ENCODE measurements at places on chromosomes 12 and 14. TPM values are rescaled to one million over a fixed set of nuclear protein-coding genes. Genes with fewer than 3 reads are reported as not detected.

Gene PAH
- total RNA-seq, result 2.2 TPM

Gene NOVA1
- total RNA-seq, result 18.9 TPM

Gene GLIPR1L1
- total RNA-seq, result not detected

Gene KLC1
- total RNA-seq, result 179 TPM

Gene C14orf180
- total RNA-seq, result 1.7 TPM

Gene GARIN6
- not detected for total RNA-seq

Gene TRIM9
- total RNA-seq, result 1.7 TPM

Gene MIP
- total RNA-seq, result not detected

Gene SLC7A8
- 58.5 TPM for total RNA-seq

Gene KLRD1
- total RNA-seq, result 7.8 TPM

Gene KRT77
- total RNA-seq, result not detected

GRCh38 chr14:61218767-61219166, 62.4 kb downstream of the TMEM30B start:
- DNase-seq, result no peak

DNA sequence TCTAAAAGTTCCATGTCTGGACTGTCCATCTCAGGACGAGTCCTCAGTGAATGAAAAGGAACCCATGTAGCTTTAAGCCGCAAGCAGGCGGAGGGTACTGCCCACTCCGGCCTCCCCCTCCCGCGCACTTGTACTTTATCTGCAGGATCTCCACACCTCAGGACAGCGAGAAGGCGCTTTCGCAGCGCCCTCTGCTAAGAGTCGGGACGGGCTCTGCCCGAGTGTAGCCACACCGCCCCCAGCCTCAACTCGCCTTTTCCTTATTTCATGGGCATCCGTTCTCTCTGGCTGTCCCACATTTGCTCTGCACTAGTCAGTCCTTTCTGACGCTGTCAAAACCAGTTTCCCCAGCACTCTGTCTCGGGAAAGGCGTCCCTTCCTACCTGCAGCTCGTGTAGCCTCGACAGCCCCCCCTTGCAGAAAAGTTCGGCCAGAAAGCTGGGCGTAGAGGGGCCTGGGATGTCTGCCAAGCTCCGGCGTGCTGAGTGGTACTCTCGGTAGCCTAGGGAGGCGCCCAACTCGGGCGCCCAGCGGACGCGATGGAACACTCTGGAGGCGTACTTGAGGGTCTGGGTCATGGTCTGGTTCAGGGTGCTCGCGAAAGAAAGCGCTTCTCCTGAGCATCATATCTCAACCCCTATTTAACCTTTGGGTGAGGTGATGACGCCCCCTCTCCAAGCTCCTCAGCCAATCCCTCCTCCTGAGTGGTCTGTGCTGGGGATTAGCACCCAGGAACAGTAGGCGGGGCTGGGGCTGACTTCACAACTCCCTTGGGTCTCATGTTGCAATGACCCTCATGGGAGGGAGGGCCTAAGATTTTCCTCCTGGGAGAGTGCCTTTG, at the start of gene CYP27B1:
Gene CYP27B1, minus strand, starts transcription at position 615 of the 841 bp plus-strand sequence. Its CDS starts 37 bp downstream, at position 578.
- DNase-seq, result no peak

DNA sequence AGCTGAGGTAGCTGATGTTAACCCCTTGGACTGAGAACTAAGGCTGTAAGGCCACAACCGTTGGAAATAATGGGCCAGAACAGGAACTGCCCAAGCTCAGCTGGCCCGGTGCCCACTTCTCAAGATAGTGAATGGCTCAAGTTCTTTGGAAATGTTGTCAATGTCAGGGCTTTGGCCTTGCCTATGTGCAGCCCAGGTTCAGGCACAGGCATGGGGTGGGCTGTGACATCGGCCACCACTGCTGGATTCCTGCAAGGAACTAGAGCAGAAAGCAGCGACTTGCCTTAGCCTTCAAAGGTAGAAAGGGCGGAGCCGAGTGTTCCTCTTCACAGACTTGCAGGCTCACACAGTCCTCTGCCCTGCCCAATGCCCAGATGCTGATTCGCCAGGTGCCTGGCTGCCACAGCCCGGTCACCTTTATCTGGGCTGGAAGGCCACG, 291.2 kb downstream of the ZFP36L1 start:
- peak; percentile 66 for DNase-seq

DNA sequence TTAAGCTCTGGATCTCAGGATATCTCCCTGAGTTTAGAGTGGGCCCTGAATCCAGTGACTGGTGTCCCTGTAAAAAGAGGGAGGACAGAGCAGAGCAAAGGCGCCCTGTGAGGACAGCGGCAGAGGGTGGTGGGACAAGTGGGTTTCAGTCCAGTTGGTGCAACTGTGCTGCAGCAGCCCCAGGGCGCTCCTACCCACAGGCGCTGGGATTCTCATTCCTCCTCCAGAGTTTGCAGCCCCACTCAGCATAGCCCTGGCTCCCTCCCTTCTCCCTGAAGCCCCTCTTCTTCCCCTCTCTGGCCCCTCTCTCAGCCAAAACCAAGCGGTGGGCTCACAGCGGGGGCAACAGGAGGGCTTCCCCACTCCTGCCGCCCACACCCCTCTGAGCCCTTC, 1.6 kb downstream of the TMEM179 start:
- DNase-seq, result no peak

GRCh38 chr14:39417014-39417413, 15.2 kb downstream of the FBXO33 start:
- no peak for DNase-seq

DNA sequence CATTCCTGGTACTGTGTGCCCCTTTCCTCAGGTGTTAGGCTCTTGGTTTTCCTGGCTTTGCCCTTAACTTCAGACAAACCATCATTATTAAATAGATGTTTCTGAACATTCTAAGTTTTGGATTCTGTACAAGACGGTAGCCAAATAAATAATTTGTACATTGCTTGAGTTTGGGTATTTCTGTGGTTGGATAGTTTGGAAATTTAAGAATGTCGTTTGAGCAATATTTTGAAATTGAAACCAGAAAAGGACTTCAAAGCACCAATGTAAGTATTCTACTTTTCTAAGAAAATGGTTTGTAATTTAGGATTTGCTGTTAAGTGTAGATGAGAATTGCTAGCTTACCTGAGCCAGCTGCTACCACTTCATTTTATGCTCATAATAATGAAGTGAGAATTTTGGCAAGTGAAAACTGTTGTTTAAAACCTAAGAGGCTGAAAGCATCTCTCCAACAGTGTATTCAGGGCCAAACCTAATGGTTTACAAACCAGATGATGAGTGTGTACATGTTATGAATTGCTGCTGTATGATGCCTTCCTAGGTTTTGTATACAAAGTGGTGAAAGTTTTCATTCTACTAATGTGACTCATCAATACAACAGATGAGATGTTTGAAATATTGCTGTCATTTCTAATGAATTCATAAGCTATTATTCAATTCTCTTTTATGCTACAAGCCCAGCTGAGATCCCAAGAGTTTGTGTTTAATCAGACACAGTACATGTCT, 181.5 kb upstream of the PRKD1 start:
- no peak for DNase-seq

DNA sequence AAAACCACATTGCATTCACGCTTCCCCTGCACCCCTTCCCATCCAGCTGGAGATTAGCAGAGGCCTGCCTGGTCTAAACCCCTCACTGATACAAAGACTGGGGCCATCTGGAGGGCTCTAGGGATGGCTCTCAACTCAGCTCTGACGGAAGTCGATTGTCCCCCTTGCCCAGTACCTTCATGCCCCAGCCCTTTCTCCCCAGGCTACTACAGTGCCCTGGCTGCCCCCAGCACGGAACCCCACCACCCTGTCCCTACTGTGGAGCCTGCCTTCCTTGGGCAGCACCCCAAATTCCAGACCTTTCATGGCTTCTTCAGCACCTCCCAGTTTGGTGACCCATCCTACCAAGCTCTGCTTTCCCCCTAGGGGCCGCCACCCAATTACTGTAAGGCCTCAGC, 25.6 kb downstream of the ZFP36L1 start:
- DNase-seq, result no peak

GRCh38 chr14:36659010-36659821, 2.4 kb upstream of the PAX9 start:
- DNase-seq, result no peak

GRCh38 chr12:91417650-91418049, 235.0 kb upstream of the DCN start:
- DNase-seq, result no peak

GRCh38 chr14:32186248-32186647, 15.6 kb upstream of the RNU6-7 start:
- no peak for DNase-seq

DNA sequence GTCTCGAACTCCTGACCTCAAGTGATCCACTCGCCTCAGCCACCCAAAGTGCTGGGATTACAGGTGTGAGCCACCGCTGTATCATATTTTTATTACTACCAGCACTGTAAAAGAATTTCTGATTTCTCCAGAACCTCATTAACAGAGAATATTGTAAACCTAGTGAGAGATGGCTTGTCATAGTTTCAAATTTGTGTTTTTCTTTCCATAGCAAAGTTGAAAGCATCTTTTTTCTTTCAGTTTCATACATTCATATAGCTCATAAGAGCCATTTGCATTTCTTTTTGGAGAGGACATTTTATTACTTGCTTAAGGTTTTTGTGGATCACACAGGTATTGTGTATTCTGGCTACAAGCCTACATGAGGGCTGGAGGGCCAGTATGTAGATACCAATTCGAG, 58.0 kb downstream of the MIS18BP1 start:
- no peak for DNase-seq

- no peak for DNase-seq
These were observed 164.2 kb downstream of the CHST11 start for GRCh38 chr12:104620837-104621531.

DNA sequence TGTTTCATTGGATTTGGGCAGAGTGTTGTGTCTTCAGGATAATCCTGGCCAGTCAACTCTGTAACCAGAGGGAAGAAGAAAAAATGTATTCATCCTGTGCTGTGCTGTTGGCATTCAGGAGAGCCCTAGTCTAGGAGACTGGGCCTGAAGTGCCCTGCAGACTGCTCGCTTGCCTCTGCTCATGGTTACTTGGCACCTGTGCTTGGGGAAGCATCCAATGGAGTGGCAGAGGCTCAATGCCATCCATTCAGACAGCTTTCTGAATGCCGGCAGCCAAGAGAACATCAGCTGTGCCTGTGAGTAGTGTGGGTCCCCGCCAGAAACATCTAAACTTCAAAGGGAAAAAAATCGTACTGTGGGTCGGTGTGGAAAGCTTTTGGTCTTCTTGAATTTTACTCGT, 124.2 kb downstream of the SRGAP1 start:
- DNase-seq, result no peak

DNA sequence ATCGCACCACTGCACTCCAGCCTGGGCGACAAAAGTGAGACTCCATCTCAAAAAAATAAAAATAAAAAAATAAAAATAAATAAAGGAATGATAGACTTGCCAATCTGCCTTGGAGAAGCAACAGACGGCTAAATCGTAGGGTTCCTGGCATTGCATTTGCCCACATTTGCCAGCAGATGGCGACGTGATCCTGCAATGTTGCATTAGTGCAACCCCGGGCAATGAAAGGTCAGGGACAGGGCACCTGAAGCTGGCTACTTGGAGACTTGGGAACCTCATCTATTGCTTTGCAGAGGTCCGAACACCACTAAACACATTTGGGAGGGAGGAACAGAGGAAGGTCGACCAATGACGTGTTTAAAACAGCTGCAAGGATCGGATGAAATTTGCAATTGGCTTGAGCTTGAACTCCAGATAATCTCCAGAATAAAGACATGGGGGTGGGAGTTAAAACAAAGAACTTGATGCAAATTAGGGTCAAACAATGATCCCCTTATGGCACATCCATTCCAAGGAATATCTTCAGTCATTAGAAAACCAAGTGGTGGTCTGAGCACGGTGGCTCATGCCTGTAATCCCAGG, 34.6 kb downstream of the SPRING1 start:
- DNase-seq, result peak; percentile 64

DNA sequence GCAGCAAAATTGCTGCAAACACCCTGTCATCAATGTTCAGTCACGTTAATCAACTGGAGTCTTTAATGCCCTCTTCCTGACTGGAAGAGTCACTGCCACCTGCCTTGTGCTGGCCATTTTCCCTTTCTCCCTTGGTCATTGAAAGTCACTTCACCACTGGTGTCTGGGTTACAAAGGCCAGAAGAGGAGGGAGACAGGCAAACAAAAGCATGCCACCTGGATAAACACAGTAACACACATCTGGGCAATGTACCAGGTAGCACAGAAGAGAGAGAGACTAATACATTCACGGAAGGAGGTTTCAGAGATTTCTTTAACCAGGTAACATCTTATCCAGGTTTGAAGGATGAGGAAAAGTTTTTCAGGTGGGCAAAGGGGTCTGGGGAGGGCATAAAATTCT, 32.7 kb downstream of the GPHB5 start:
- DNase-seq, result no peak

- no peak for DNase-seq
These were observed 3.7 kb downstream of the KERA start for GRCh38 chr12:91053951-91054715.

GRCh38 chr14:87688524-87688923, 304.5 kb downstream of the GALC start:
- no peak for DNase-seq
